DMS153 (cell line): ENCODE measurements at places on chromosomes 5 and 9.

DNA sequence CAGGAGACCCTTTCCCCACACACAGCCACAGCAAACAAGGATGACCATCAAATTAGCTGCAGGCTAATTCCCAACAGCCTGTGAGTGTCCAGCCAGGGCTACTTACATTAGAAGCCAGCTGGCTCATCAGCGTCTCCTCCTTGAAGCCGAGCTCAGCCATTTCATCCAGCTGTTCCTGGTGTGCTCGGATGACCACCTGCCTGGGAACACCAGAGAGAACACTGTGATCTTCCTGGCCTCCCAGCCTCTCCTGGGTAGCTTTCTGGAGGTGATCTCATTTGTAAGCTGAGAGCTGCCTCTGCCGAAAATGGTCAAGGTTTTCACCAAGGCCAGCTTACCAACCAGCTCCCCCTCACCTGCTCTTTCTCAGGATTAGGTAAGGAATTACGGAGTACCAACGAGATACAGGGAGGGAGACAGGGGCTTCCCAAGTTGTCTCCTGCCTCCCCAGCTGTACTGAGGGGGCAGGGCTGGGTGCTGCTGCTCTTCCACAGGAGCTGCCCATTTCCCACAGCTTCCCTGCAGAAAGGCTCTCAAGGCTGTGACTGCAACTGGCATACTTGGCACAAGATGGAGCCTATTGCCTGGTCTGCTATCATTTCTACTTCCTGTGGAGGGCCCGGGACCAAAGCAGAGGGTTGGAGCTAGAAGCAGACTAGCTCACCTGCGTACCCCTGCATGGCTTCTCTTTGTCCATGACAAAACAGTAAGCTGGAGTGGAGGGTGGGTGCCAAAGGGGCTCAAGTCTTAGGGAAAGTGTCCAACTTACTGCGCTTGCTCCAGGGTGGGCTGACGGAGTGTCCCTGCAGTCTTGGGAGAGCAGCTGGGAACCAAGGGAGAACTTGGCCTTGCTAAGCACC lies 73.9 kb downstream of the KIF24 start:
- DNase-seq = no peak

DNA sequence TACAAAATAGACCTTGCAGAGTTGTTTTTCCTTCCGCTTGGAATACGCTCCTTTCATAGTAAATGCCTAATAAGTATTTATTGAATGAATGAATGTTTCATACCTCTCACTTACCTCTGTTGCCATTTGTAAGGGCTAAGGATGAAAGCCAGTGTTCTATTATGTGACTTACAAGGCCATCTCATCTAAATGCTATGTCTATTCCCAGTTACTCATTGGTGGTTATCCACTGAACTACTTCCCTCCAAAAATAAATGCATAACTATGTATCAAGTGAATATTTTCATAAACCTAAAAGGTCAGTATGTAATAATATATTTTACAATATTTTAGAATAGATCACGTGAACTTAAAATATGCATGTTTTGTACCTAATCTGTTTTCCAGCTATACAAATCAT lies 670.5 kb upstream of the RGMB start:
- no peak for DNase-seq

GRCh38 chr5:35223787-35224395 lies 6.4 kb downstream of the PRLR start:
- no peak for DNase-seq

- no peak for DNase-seq
Observed at GRCh38 chr9:31486630-31487029, 897.8 kb upstream of the ACO1 start.

DNA sequence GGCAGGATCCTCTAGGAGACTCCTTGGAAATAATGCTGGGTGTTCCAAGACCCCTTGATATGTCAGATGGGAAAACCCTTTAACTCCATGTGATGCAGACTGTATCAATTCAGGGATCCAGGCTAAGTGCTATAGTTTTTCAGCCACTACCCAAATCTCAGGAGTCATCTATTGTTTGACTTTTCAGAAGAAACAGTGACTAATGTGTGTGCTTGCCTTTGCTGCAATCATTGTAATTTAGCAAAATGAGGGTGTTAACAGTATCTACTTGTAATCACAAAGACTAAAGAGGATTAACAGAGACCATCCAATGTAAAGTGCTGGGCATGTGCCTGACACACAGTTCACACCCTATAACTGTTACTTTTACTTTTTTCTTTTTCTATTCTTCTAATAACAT lies 309.6 kb upstream of the RFX3 start:
- DNase-seq = no peak
